T-helper 17 cell (primary cell): ENCODE measurements at places on chromosomes 2 and 18.

DNA sequence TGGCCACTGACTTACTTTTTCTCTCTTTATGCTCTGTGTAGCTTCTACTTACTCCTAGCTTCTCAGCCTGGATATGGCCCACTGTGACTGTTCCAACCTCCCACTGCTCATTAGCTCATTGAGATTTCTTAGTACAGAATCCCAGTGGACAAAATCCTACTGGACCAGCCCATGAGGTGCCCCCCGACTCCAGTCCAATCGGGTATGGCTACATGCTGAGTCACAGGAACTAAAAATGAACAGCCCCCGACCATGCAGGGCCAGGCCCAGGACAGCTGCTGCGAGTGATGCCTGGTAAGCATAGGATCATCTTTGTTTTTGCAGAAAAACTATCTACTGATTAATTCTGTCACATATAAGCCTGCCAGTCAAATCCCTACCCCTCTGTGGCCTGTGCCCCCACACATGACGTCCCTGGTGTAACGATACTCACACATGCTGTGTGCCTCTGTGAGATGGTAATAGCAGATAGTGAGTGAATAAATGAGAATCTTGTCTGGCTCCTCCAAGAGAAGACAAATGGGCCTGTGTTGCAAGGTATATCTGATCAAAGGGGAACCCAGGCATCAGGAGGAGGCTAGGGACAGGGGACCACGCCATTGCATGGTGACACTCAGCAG lies 85.9 kb upstream of the KLF7 start:
- DNase-seq, result no peak

GRCh38 chr2:84808279-84808678 lies 72.6 kb downstream of the TRABD2A start:
- no peak for DNase-seq

- no peak for DNase-seq
These were observed 86.6 kb upstream of the AFF3 start for GRCh38 chr2:100228967-100229366.

DNA sequence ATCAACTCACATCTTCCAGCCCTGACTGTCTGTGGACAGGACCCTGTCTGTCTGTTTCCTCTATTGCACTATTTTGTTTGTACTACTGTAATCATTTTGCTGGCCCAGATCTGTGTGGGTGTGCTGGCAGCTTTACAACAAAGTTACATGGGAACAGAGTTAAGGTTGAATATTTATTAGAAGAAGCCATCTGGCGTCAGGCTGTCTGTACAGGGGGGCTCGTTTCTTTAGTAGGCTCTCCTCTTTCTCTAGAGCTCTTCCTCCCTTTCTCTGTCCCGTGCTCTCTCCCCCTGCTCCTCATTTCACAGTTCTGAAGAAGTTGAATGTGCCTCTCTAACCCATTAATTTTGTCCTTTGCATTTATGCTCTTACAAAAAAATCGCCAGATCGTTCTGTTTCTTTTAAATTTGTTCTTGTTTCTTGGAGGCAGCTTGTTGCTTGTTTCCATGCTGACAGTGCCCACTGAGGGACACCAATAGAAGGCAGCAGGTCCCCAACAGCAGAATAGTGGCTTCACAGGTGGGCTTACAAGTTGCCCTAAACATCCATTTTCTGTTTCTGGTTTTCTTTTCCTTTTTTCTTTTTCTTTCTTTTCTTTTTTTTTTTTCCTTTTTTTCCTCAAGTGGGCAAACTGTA lies 315.2 kb upstream of the ZEB2 start:
- no peak for DNase-seq

DNA sequence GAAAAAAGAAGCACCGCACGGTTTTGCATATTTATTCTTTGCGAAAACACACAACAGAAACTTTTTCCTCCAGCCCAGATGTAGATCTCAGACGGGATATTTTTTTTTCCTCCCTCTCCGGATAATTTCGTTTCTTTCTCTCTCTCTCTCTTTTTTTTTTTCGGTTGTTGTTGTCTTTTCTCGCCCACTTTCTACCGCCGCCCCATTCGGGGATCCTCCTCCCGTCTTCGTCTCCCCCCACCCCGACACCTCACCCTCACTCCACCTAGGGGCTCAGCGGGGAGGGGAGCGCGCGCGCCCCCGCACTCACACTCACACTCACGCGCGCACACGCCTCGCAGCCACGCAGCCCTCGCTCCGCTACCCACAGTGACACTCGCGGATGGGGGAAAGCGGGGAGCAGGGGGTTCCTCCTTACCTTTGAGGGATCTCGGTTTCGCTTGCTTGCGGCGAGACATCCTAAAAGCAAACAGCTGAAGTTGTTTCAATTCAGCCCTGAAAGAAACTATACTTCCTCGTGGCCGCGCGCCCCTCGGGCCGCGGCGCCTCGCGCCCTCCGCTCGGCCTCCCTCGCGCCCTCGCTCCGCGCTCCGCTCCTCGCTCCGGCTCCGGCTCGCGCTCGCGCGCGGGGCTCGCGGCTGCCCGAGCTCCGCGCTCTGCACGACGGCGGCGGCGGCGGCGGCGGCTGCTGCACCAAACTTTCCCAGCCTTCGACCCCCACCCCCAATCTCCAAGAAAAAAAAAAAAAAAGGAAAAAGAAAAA lies 1.3 kb downstream of the ZNF521 start:
- no peak for DNase-seq

DNA sequence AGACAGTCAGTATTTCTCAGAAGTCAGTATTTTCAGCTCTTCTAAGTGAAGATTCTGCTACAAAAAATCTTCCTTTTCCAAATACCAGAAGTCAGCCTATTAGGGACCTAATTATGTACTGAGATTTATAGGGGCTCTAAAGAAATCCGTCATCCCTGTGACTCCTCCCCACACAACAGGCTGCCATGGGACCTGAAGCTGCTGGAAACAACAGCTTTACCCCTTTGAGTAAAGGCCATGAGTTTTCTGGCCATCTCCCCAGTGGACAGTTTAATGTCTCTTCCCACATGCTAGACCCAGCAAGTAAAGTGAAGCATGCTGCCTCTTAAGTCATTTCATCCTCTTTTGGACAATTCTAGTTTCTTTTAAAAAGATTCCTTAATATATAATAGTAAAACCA lies 255.7 kb upstream of the ACVR2A start:
- no peak for DNase-seq

DNA sequence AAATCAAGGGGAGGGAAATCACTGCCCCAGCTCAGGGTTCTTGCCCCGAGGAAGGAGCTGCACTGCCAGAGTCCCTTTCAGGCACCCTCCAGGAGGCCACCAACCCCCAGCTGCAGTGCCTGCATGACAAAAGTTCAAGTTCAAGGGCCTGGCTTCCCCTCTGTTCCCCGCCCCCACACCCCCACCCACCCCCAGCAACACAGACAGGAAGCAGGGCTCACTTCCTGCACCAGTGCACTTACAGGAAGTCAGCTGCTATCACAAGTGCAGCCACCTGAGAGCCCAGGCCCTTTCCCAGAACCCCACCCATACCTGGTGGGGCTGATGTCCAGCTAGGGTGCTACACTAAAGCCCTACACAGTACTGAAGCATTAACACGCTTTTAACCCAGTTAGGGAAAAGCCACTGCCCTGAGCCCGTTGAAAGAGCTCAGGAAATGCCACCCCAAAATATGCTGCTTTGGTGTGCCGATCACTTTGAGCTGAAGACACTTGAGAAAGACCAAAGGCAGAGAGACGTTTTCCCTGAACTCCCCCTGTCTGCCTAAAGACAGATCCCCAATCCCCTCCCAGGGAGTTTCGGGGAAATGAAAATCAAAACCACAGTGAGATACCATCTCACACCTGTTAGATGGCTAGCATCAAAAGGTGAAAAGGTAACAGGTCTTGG lies 109.9 kb upstream of the CAB39 start:
- no peak for DNase-seq

GRCh38 chr2:240584486-240585031 lies 2.0 kb upstream of the CAPN10 start:
- no peak for DNase-seq

- DNase-seq, result no peak
These were observed 134.5 kb downstream of the RHBDD1 start for GRCh38 chr2:226970362-226970761.

- no peak for DNase-seq
These were observed 189.4 kb upstream of the ACAA2 start for GRCh38 chr18:50002781-50003180.

DNA sequence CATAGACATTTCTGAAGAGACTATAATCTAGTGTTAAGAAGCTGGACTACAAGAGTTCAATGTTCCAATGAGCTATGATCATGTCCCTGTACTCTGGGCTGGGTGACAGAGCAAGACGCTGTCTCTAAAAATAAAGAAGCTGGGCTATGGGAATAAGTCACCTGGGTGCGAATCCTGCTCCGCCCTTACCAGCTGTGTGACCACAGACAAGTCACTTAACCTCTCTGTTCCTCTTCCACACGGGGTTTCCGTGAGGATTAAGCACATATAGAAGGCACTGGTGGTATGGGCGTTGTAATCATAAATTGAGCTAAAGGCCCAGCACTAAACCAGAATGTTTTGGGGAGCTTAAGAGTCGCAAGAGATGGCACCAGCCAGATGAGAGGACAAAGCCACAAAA lies 178.5 kb downstream of the HAUS1 start:
- DNase-seq, result no peak

DNA sequence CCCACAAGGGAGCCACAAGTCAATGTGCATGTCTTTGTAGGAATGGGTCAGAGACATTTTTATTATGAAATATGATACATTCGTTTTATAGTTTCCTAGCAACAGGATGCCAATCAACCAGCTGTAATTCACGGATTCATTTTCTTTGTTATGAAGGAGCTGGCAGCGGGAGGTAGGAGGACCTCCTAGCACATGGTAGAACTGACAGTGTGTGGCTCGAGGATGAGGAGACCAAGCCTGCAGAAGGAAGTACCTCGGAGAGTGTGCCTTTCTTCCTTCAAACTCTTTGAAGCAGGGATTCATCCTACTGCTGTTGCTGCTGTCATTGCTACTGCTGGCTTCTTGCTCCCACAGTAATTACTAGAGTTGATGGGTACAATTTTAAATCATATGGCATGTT lies 504.8 kb upstream of the KLHL29 start:
- DNase-seq, result no peak

GRCh38 chr2:184793176-184793575 lies 194.8 kb downstream of the ZNF804A start:
- DNase-seq, result no peak

DNA sequence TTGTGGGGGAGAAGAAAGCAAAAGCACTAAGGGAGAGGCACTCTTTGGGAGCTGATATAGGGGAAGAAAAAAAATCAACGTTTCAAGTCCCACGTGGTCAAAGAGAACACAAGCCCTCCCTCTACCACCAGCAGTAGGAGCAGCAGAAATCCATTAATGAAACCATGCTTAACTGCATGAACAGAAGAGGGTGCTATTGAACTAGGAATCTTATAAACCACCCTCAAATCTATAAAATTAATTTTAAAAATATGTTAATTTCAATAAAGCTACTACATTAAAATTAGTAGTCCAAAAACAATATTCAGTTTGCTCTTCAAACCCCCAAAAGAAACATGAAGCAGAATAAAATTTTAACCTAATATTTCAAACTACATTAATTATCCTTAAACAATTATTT lies 147.8 kb downstream of the TMEM18 start:
- no peak for DNase-seq

GRCh38 chr2:10042301-10043161 lies 819 bp upstream of the KLF11 start:
- peak; percentile 33 for DNase-seq
